ENCODE measurements at places on chromosomes 7 and 10.

DNA sequence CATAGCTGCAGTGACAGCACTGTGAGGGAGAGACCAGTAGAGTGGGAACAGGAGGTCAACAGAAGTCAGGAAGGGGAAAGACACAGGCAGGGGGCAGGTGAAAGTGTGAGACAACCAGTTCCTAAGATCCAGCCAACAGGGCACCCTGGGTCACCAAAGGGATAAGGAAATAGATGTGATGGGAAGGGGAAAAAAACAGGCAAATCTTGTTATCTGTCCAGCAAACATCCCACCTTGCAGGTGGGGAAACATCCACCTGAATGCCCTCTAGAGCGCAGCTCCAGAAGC lies 42.5 kb downstream of the DPCD start:
- no peak for DNase-seq

- peak; percentile 38 for DNase-seq
These were observed 59.2 kb downstream of the CDHR3 start for GRCh38 chr7:106022193-106022821.

- DNase-seq, result no peak
These were observed 64.5 kb upstream of the EEPD1 start for GRCh38 chr7:36088553-36088952.

- DNase-seq, result peak; percentile 74
These were observed 163.0 kb upstream of the KLF14 start for GRCh38 chr7:130896898-130897514.

DNA sequence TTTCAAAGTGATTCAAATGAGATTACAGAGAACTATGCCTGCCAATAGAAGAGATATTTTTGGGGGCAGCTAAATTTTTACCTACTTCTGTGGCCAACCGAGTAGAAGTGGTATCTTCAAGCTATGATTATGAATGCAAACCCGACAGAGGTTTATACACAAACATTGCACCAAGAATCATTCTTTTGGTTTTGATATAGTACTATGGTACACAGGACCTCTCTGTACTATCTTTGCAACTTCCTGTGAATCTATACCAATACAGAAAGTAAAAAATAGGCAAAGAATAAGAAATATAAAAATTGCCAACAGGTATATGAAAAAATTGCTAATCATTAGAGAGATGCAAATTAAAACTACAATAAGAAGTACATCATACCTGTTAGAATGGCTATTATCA lies 103.2 kb upstream of the VIPR2 start:
- no peak for DNase-seq

DNA sequence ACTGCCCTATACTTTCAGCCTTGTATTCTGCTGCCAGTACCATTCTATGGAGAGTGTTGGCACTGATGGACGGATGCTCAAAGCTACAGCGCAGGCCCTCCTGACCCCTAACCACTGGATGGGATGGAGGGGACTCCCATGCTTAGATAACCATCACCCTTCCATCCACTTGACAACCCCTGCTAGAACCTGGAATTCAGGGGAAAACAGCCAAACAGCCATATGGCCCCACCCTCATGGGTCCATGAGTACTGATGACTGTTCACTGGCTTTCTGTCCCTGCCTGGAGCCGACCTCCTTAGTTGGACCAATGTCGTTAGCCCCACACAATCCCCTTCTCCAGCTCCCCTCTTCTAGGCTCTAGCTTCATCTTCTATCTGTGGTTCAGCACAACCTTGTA lies 16.2 kb downstream of the DUSP5 start:
- DNase-seq, result no peak

DNA sequence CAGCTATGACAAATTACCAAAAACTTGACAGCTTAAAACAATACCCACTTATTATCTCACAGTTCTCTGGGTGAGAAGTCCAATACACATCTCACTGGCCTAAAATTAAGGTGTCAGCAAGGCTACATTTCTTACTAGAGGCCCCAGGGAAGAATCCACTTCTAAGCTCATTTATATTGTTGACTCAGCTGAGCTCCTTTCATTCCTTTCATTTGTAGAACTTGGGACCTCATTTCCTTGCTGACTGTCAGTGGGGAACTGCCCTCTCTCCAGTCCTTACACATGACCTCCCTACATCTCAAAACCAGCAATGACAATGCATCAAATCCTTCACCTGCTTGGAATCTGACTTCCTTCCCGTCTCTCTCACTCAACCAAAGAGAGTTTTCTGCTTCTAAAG lies 240.3 kb downstream of the IPMK start:
- no peak for DNase-seq

Measured in stimulated activated CD4-positive, alpha-beta T cell treated with anti-CD3 and anti-CD28 coated beads, Interleukin-2, amount 100 ng/mL, for 4 hours (primary cell).